GM23248 (cell line): ENCODE measurements at places on chromosomes 7 and 10.
A peak's percentile ranks its signal among the peaks of the same experiment; 100 is the strongest.

DNA sequence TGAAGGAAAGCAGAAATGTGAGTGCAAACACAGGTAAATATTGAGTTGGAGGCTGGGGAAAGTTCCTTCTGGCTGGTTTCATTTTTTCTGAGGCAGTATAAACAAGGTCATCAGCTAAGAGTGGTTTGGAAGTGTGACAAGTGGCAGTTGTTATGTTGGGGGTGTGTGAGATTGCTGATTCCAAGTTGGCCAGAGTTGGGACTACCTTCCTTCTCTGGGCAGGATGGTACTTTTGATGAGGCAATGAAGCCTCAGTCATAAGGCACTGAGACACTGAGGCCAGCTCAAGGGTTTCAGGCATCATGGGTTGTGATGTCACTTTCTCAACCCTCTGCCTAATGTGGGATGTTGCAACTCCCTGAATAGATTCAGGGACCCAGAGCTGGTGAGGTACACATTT is 8.2 kb upstream of the PTTG1IP2 start:
- peak; percentile 64 for DNase-seq

GRCh38 chr7:90345595-90346335 is 751 bp upstream of the GTPBP10 start:
- peak; percentile 66 for DNase-seq

DNA sequence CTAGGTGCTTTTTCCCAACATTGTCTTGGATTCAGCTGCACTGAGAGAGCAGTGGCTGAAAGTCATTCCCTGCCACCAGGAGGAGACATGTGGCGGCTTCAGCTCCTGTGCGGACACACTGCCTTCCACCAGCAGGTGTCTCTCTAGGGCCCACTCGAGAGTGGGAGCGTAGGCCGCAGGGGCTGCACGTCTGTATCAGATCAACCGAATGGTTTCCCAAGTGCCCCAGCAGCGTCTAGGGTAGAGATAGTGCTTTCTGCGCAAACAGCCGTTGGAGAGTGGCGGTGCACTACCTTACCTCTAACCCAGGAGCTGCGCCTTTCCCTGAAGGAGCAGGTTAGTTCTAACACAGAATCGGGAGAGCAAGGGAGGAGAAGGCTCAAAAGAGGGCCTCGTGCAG is 31.7 kb downstream of the PAPOLB start:
- peak; percentile 26 for DNase-seq

- no peak for DNase-seq
Observed at GRCh38 chr10:45152726-45153125, 152.0 kb downstream of the ZNF22 start.

GRCh38 chr7:121267612-121268011 is 61.2 kb upstream of the WNT16 start:
- no peak for DNase-seq

- no peak for DNase-seq
Observed at GRCh38 chr10:75977139-75977538, 545.7 kb downstream of the LRMDA start.

GRCh38 chr10:21495002-21495751 is 30.3 kb downstream of the SKIDA1 start:
- no peak for DNase-seq
